NCI-H460 (cell line): ENCODE measurements at places on chromosomes 5 and 9. TPM values are rescaled to one million over a fixed set of nuclear protein-coding genes. Genes with fewer than 3 reads are reported as not detected.

Gene C7
- not detected in 2 replicates for total RNA-seq

Gene DNAI1
- 0.25 TPM in 1 of 2 replicates, not detected in the other for total RNA-seq

Gene SHB
- total RNA-seq: 12.5 and 14.3 TPM in 2 replicates

Gene TPD52L3
- not detected in 2 replicates for total RNA-seq

Gene CAVIN4
- 0.67 and 1.4 TPM in 2 replicates for total RNA-seq

Gene PCDHB14
- total RNA-seq: 2.7 and 2.8 TPM in 2 replicates
